Thoracic aorta (tissue), 2 donors: ENCODE measurements at places on chromosomes 13 and 19. TPM values are rescaled to one million over a fixed set of nuclear protein-coding genes. Genes with fewer than 3 reads are reported as not detected.

DNA sequence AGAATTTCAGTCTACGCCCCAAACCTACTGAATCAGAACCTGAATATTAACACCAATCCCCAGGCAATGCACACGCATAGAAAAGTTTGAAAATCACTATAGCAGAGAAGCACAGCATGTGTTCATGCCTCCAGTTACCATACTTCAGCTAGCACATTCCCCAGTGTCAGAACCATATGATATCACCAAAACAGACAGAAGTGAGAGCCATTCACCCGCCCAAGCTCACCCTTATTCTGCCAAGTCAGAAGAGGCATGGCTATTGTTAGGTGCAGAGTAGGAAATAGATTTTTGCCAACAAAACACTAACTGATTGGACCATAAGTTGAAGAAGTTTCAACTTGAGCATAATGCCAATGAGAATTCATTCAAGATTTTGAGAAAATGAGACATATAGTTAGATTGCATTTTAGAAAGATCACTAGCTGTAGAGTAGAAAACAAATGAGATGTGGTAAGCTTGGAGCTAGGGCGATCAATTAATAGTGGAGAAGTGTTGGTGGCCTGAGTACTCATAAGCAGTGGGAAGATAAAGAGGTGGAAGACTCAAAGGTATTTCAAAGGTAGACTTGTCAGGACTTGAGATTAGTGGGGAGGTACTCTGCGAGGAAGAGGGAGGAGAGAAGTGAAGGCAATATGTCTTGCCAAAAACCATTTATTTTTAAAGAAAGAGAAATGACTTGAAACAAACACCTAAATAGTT is 492.4 kb downstream of the SUCLA2 start:
- H3K36me3 ChIP-seq: no peaks in the 10 kb centered on the region

Gene TNNT1
- not detected for total RNA-seq

Gene CAPS
- total RNA-seq: 8.5 TPM

Gene ZNF880
- 14.6 TPM for total RNA-seq

Gene OR7C1
- not detected for total RNA-seq
